ENCODE measurements at places on chromosomes 5 and 9.

- DNase-seq, result no peak
These were observed 42.5 kb downstream of the FRMPD1 start for GRCh38 chr9:37693260-37693659.

DNA sequence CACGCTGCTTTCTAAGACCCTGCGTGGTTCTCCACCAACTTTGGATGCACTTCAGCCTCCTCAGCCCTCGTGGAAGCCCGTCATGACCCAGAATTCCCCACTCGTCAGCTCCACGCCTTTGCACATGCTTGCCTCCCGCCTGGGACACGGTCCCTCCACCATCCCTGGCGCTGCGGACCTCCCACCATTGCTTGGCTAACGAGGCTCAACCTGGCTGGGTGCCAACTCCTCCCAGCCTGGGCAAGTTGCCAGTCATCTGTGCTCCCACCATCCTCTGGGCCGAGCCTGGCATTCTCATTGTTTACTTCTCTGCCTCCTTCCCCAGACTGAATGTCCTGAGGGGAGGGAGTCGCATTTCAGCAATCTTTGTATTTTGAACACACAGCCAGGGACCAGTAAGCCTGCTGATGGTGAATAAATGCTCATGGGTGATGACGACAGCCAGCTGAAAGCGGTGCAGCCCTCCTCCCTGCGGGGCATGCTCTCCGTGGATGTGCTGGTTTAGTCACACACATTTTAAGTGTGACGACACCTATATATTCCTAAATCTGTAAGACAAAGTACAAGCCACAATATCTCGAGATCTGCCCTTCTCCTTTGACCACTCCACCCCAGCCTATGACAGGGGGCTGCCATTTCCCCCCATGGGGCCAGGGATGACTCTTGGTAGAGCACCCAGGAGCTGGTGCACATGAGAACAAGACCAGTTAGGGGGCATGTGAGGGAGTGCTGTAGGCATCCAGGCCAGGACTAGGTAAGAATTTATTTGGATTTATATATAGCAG is 37.6 kb downstream of the ANKRD33B start:
- DNase-seq, result no peak

DNA sequence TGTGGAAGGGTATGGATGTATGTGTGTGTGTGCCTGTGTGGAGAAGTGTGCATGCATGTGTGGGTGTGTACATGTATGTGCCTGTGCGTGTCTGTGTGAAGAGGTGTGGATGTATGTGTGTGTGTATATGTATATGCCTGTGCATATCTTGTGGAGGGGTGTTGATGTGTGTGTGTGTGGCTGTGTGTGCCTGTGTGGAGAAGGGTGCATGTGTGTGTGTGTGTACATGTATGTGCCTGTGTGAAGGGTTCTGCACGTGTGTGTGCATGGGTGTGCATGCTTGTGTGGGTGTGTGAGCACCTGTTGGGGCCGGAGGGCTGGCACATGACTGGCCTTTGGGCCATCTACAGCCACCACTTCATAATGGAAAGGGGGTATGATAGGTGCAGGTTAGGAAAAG is 291.4 kb downstream of the IRX2 start:
- DNase-seq, result no peak

DNA sequence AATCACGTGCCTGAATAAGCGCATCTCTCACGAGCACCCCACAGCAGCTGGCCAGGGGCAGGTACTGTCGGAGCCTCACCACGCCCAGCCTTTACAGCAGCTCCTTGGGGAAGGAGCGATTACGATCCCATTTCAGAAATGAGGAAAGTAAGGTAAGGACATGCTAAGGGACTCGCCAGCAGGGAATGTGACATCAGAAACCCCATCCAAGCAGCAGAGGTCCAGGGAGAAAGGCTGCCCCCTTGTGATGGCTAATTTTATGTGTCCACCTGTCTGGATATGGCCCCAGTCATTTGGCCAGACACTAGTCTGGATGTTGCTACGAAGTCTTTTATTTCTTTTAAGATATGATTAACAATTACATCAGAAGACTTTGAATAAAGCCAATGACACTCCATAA is 77.3 kb downstream of the UBE2QL1 start:
- no peak for DNase-seq

DNA sequence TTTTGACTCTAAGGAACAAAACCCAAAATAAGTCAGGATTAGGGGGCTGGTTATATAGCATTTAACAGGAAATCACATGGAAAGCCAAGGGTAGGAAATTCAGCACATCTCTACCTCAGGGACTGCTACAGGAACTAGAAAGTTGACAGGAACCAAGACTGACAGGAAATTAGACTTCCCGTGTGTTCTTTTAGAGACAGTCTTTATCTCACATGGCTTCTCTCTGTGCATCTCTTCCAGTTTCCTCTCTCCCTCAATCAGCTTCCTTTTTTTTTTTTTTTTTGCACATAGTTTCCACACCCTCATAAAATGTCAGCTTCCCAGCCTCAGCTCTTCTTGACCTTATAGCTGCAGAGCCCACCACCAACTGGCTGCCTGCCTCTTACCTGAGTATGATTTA is 4.8 kb downstream of the RECK start:
- DNase-seq, result no peak

GRCh38 chr5:140007311-140007710 is 35.8 kb downstream of the NRG2 start:
- DNase-seq, result no peak

DNA sequence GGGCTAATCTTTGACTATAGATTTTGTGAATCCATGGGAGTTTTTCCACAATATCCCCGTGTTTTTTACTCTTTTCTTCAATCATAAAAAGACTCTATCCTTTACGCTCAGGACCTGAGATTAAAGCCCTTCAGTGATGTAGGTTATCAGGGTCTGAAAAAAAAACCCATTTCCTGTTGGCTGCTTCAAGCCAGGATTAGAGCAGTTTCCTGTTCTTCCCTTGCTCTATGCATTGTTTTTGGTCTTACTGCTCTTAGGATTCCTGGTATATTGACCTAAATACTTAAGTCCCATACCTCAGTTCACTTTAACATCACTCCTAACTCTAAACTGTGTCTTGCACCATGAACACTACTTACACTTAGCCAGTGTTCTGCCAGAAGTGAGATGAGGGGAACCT is 319.3 kb upstream of the CHD1 start:
- no peak for DNase-seq

DNA sequence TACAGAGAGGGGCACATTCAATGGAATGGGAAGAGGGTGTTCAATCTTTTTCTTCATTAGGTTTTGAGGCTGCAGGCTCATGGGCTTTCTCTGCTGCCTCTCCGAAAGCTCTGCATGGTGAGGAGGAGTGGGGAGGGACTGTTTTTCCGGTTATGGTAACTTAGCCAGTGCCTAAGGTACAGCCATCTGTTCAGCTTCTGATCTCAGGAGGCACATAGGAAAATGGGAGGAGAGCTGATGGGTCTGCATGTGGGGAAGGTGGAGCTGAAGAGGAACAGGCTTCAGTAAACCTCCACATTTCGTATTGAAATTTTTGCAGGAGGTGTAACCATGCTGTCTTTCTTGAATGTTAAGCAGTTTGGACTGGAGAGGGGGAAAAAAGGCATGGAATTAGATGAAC is 1020.4 kb upstream of the WWC1 start:
- DNase-seq, result no peak

DNA sequence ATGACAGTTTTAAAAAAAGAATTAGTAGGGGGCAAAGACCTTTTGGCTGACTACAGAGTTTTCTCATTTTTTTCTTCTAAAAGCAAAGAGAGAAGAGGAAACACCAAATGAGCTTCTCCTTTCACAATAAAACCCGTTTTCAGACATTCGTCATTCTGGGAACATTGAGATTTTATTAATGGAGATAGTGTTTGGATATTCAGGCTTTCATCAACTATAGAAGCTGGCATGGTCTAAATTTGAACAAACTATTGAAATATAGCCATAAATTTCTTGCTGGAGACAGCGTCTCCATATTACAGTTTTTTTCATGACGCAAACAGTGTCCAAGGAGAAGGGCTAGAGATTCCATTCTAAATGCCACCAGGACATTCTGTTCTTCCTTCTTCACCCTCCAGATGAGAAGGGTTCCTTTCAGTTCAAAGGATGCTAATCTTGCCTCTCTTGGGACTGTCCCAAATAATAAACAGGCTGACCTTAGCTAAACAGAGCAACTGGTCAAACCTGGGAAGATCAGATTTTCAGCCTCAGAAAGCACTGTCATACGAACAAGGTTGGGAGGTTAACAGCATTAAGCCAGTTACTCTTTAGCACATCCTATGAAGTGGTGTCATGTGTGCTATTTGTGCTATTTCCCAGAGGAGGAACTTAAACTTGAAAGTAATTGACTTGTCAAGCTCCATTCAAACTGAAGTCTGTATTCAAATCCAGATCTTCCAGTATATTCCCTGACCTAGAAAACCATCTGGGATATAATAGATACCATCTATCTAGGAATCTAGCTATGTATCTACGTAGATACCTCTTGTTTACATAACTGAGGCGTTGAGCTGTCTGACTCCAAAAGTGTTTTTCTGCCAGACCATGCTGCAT is 125.6 kb downstream of the LPAR1 start:
- no peak for DNase-seq

DNA sequence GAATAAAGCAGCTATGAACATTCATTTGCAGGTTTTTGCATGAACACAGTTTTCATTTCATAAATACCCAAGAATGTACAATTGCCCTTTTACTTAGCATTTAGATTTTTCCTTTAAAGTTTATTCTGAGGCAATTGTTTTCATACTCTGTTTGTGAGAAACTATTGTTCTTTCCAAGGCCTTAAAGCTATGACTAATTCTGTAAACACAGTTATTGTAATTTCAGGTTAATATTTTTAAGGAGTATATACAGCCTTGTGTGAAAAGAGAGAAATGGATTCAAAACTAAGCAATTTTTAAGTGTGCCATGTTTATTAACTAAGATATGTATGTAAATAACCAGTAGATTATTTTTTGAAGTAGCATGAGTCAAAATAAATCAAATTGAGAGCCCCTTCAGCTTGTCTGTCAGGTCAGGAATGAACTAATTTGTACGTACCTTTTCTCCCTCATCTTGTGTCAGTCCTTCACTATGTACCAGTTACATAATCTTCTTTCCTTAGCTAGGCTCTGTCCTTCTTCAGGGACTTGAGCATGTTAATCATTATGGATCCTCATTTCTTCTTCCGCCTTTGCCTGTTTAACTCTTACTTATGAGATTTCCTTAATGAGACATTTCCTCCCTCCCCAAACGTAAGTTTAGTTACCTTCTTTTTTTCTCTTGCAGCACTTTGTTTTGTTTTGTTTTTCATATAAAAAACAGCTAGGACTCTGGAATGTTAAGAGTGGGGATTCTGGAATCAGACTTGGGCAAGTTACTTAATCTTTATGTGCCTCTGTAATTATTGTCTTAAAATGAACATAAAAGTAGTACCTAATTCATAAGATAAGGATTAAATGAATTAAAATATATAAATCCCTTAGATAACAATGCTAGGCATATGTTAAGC is 63.6 kb downstream of the NIPBL start:
- DNase-seq, result no peak

GRCh38 chr5:54146390-54146789 is 164.0 kb downstream of the ARL15 start:
- no peak for DNase-seq

DNA sequence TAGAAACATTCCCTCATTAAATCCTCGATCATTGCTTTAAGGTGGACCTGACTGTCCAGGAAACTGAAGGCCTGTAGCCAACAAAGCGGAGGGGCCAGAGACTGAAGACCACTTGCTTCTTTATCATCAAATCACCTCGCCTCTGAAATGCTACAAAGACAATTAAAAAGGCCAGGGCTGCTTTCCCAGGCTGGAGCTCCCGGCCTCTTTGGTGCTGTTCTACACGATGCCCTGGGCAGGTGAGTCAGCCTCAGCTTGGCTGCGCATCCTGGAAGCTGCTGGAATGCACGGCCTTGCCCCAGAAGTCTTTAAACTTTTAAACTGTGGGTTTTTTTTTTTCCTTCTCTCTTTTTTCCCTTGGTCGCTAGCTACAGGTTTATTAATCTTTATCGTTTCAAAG is 46.5 kb downstream of the SH3PXD2B start:
- DNase-seq, result no peak

DNA sequence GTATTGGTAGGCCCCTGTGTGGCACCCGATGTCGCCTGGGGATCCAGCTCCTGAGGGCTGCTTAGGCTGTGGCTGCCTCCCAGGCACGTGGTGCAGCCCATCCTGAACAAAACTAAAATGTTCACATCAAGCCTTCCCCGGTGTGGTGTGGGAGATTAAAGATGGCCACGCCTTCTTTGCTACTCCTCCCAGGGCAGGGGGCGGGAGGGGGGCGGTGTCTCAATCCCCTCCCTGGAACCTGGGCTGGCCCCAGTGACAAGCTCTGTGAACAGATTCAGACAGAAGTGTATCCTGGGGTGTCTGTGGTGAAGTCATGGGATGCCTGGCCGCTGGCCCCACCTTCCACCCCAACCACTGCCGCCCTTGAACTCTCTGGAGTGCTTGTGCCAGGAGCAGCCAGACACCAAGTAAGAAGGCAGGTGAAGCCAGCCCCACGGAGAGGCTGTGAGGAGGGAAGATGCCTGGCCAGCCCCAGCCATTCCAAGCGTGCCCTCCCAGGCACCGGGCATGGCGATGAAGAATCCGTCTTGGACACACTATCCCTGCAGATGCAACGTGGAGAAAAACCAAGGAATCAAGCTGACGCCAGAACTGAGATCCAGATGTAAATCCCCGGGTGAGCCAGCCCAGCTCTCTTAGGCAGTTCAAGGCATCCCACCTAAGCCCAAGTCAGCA is 75.8 kb downstream of the AK8 start:
- DNase-seq, result no peak

GRCh38 chr9:26459959-26460358 is 432.6 kb downstream of the CAAP1 start:
- DNase-seq, result no peak

GRCh38 chr9:35042081-35042604 is 30.3 kb downstream of the VCP start:
- no peak for DNase-seq

GRCh38 chr9:131972889-131973288 is 106.8 kb downstream of the MED27 start:
- DNase-seq, result no peak

DNA sequence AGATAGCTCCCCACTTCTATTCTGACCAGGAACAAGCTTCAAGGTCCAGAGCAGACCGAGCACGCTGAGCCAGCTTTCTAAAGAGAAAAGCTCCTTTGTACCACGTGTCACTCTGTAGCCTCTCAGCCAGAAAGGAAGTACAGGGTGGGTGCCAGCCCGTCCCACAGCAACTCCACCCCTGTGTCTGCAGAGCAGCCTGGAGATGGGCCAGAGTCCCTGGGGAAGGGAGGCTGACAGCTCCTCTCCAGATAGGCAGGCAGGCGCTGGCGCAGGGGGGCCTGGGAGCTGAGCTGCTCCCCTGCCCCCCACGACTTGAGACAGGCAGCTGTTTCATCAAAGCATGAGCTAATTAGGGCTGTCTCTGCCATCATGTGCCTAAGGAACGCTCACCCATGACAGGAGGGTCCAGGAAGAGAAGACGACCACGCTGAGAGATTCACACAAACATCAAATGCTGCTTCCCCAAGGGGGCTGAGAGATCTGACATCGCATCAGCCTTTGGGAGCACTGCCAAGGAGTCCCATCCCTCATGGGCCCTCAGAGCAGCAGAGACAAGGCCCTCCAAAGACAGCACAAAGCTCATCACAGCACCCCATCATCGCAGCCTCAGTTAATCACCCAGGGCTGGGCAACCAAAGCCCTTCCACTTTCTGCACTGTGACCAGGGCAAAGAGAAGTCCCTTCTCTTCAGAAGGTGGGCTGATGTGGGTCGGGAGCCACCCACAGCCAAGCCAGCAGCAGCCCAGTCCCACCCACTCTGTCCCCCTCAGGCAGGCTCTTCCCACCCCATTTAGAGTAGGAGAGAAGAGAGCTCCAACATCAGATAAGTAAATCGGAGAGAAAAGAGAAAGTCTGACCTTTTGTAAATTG is 78.5 kb upstream of the LRRTM2 start:
- DNase-seq, result no peak

Measured in activated CD4-positive, alpha-beta T cell treated with anti-CD3 and anti-CD28 coated beads for 4 hours (primary cell).